Astrocyte (in vitro differentiated cells and primary cell): ENCODE measurements at places on chromosomes 1 and 21. TPM values are rescaled to one million over a fixed set of nuclear protein-coding genes. Genes with fewer than 3 reads are reported as not detected.
A peak's percentile ranks its signal among the peaks of the same experiment; 100 is the strongest.

DNA sequence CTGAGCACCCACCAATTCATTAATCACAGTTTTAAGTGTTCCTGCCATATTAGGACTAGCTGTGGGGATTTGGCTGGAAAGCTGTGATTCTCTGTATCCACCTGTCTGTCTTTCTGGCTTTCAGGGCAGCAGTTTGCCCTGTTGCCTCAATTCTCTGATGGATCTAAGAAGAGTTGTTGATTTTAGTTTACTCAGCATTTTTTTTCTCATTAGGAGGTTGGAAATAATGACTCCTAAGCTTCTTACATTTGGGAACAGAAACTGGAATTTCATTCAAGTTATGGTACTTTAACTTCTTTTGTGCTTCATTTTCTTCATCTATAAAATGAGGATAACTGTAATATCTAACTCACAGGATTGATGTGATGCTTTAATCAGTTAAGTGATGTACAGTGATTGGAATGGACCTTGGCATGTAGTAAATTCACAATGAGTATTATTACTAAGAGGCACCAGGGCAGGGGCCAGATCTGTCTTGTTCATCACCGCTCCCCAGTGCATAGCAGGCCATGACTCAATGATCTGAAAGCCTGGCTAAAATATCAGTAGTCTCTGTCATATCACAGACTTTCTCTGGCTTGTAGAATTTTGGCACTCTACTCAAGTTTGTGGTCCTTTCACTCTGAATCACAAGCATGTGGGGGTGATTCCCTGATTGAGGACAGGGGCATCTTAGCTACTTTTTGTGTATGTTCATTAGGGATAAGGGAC lies 51.4 kb upstream of the GREM2 start:
- peak; percentile 90 for DNase-seq

DNA sequence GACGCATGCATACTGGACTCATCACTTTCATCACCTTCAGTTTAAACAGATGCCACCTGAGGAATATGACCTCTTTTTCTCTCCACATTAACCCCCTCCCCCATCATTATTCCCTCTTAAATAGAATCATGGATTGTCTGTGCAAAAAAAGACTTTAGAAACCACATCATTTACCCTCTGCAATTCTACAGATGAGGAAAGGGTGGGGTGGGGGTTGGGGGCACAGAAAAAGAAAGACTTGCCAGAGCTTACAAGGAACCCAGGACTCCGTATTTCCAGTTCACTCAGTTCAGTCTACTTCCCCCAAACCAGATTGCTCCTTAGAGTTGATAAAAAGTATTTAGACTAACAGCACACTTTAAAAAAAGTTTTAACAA lies 26.2 kb upstream of the NFIA start:
- DNase-seq, result no peak

AADACL4 gene
- not detected in 2 replicates for total RNA-seq

- DNase-seq, result peak; percentile 65
These were observed 311.9 kb downstream of the PCP4 start for GRCh38 chr21:40179166-40179565.

CNR2 gene
- not detected in 2 replicates for total RNA-seq

GRCh38 chr1:78779831-78780230 lies 130.2 kb downstream of the IFI44 start:
- peak; percentile 51 for DNase-seq

DNA sequence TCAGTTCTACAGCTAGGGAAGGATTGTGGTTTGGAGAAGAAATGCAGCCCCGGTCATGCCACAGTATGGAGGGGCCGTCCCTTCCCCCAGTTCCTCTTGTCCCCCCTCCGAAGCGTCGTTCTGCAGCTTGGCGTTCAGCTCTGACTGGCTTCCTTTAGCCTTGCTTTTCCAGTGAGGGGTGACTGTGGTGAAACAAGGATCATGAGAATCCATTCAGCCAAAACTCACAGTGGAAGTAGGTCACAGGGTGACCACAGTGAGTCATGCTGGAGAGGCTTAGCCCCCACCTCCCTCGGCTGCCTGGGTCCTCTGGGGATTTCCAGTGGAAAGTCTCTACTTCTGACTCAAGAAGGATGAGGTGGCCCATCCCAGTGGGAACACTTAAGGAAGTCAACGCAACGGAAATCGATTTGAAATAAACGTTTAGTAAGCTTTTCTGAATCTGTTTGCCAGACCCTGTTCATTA lies 37.3 kb upstream of the COL6A2 start:
- peak; percentile 99 for DNase-seq
